ENCODE measurements at places on chromosomes 12 and 14.

DNA sequence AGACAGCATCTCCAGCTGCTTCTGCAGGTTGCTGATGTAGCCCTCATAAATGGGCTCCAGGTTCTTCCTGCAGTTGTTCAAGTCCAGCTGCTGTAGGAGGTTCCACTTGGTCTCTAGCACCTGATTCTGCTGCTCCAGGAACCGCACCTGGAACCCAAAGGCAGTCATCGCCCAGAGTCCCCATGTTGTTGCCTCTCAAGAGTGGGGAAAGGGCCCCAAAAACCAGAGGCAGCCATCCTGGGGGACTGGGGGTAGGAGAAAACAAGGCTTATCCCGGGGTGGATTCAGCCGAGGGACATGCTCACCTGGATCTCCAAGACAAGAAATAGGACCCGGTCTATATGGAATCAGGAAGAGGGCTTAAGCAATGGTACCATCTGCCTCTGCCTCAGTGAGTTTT, 2.3 kb downstream of the KRT72 start:
- DNase-seq = no peak
- H3K27me3 ChIP-seq = peaks cover 15% of the 10 kb centered on the region
- H3K4me1 ChIP-seq = no peaks in the 10 kb centered on the region
- H3K36me3 ChIP-seq = no peaks in the 10 kb centered on the region
- no peak overlapping the region for H3K4me3 ChIP-seq
- H3K27ac ChIP-seq = no peak overlapping the region

- no peak overlapping the region for H3K27ac ChIP-seq
- no peaks in the 10 kb centered on the region for H3K36me3 ChIP-seq
- no peaks in the 10 kb centered on the region for H3K27me3 ChIP-seq
- peak; percentile 17 for DNase-seq
- H3K4me3 ChIP-seq = no peak overlapping the region
Observed at GRCh38 chr14:48703728-48704467, 882.3 kb downstream of the RPS29 start.

GRCh38 chr14:79665556-79665955, 545.7 kb downstream of the DIO2 start:
- no peak for DNase-seq
- no peaks in the 10 kb centered on the region for H3K4me1 ChIP-seq
- no peak overlapping the region for H3K27ac ChIP-seq
- no peaks in the 10 kb centered on the region for H3K27me3 ChIP-seq
- no peaks in the 10 kb centered on the region for H3K36me3 ChIP-seq

GRCh38 chr14:37060496-37061260, 111.7 kb downstream of the SLC25A21 start:
- H3K4me3 ChIP-seq = no peak overlapping the region
- no peak for DNase-seq
- H3K4me1 ChIP-seq = no peaks in the 10 kb centered on the region
- no peak overlapping the region for H3K27ac ChIP-seq
- H3K36me3 ChIP-seq = no peaks in the 10 kb centered on the region
- H3K27me3 ChIP-seq = no peaks in the 10 kb centered on the region

- H3K27ac ChIP-seq = no peak overlapping the region
- H3K4me3 ChIP-seq = no peak overlapping the region
- DNase-seq = no peak
- no peaks in the 10 kb centered on the region for H3K4me1 ChIP-seq
- no peaks in the 10 kb centered on the region for H3K27me3 ChIP-seq
Observed at GRCh38 chr14:59148334-59148900, 40.0 kb upstream of the DAAM1 start.

DNA sequence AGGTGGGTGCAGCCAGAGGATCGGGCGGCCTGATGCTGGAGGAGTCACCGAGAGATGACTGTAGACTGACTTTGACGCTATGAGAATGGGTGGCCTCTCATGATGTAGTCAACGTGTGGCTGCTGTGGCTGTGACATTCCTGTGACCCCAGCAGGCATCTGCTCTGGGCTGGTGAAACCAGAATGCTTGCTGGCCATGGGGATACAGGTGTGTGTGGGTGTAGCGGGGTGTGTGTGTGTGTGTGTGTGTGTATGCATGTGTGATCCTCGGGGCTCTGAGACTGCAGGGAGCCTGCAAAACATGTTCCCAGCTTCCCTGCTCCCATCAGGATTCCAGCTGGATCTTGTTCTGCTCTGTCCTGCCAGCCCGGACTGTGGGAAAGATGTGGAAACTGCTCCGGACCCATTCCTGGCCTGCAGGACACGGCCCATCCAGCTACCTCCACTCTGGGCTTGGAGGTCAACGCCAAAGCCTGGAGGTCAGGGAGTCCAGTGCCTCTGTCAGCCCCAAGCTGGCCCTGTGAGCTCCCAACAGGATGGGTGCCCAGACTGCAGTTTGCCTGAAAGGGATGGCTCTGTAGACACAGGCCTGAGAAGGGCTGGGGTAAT, 18.8 kb upstream of the HHIPL1 start:
- H3K27me3 ChIP-seq = no peaks in the 10 kb centered on the region
- no peak overlapping the region for H3K4me3 ChIP-seq
- H3K36me3 ChIP-seq = no peaks in the 10 kb centered on the region
- DNase-seq = peak; percentile 58

DNA sequence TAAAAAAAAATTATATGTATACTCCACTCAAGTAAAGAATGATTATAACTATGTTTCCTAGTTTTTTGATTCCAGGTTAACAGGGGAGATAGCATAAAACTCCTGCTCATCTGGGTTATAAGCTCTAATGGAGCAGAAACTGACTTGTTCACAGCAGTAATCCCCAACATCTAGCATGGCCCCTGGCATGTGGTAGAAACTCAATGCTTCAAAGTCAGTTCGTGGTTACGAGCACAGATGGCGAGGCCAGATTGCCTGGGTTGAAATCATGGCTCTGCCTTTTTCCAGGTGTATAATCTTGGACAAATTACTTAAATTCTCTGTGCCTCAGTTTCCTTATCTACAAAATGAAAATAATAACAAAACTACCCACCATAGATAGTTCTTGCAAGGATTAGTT, 183.8 kb downstream of the TTC7B start:
- no peak overlapping the region for H3K27ac ChIP-seq
- DNase-seq = no peak
- no peak overlapping the region for H3K4me3 ChIP-seq
- H3K27me3 ChIP-seq = no peaks in the 10 kb centered on the region
- no peaks in the 10 kb centered on the region for H3K4me1 ChIP-seq

- H3K27ac ChIP-seq = no peak overlapping the region
- DNase-seq = no peak
- no peaks in the 10 kb centered on the region for H3K27me3 ChIP-seq
- no peaks in the 10 kb centered on the region for H3K4me1 ChIP-seq
Observed at GRCh38 chr12:38746744-38747143, 158.6 kb downstream of the CPNE8 start.

DNA sequence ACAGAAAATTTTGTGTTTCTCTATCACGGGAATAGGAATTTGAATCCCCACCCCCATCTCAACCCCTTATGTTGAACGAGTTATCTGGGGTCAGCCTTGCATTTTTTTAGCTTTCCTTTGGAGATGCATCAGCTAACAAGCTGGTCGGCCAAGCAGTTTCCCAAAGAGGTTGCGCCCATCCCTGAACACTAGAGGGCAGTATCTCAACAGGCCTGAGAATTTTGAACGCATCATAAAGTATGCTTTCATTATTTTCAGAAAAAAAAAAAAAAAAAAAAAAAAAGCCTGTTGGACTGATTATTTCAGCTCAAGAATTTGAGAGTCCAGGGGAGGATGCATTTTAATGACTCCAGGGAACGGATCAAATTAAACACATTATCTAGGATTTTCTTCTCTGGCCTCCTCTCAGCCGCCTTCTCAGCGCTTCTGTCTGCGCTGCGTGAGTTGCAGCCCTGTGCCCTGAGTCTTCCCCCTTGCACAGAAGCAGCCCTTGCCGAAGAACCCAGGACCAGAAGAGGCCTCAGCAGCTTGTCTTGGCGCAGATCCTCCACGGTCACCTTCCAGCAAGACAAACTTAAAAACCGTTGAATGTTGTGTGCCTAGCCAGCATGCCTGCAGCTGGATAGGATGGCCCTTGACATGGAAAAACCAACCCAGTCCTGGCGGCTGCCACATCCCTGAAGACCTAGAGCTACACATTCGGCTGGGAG, 76.6 kb upstream of the GZMB start:
- peak; percentile 40 for DNase-seq
- H3K27me3 ChIP-seq = no peaks in the 10 kb centered on the region
- H3K36me3 ChIP-seq = no peaks in the 10 kb centered on the region
- no peak overlapping the region for H3K27ac ChIP-seq
- no peaks in the 10 kb centered on the region for H3K4me1 ChIP-seq
- H3K4me3 ChIP-seq = no peak overlapping the region

DNA sequence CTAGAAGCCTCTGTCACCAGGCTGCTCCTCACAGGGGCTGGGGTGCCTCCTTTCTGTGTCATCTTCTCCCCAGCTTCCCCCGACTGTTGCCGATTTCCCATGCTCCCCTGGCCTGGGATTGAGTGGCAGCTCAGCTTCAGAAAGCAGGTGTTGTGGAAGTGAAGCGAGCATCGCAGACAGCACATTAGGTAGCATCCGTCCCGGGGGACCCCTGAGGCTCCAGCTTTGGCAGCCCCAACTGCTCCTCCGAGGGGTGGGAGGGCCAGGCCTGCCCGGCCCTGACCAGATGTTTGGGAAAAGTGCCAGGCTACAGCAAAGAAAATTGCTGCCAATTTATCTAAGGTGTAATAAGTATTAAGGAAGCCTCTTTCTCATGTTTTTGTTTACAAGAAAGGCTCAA, 1045.6 kb downstream of the BCL11B start:
- H3K36me3 ChIP-seq = no peaks in the 10 kb centered on the region
- no peaks in the 10 kb centered on the region for H3K4me1 ChIP-seq
- H3K27me3 ChIP-seq = no peaks in the 10 kb centered on the region
- no peak overlapping the region for H3K4me3 ChIP-seq
- no peak for DNase-seq

- no peaks in the 10 kb centered on the region for H3K27me3 ChIP-seq
- H3K27ac ChIP-seq = no peak overlapping the region
- DNase-seq = no peak
- no peak overlapping the region for H3K4me3 ChIP-seq
- H3K36me3 ChIP-seq = no peaks in the 10 kb centered on the region
Observed at GRCh38 chr14:68236582-68237458, 417.2 kb downstream of the RAD51B start.

DNA sequence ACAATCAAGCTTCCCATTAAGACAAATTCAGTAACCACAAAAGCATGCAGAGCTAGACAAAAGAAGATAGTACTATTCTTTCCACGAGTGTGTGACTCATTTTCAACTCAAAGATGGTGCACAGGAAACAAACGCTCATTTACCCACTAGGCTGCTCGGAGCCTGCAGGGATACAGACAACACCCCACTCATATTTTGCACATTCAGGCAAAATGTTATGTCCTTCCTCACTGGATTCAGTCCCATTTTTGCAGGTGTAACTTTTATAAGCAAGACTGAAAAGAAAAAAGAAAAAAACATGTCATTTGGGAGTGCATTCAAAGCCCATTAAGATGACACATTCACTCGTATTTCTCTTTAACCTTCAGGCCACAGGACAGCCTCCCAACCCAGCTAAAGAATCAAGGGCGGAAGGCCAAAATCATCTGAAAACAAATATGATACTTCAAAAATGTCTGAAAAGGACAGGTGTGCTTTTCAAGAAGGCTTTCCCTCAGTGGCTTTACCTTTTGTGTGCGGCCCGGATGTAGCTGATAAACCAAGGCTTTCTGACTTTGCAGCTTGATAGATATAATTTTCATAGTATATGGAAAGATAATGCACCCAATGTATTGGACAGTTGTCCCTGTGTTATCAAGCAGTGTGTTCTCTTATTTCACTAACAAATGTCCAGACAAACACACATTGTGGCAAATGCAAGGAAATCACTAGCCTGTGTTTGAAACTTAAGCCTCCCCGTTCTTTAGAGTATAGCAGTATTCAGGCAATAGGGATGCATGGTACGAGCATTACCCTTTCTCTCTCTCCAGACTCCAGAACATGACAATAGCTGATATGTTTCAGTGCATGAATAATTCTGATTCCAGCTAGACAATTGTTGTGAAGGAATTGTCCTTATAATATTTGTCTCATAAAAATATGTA, 147.8 kb upstream of the KRR1 start:
- no peaks in the 10 kb centered on the region for H3K36me3 ChIP-seq
- no peaks in the 10 kb centered on the region for H3K27me3 ChIP-seq
- peak overlapping the region; percentile 59 for H3K27ac ChIP-seq
- H3K4me1 ChIP-seq = peaks cover 24% of the 10 kb centered on the region
- no peak overlapping the region for H3K4me3 ChIP-seq

DNA sequence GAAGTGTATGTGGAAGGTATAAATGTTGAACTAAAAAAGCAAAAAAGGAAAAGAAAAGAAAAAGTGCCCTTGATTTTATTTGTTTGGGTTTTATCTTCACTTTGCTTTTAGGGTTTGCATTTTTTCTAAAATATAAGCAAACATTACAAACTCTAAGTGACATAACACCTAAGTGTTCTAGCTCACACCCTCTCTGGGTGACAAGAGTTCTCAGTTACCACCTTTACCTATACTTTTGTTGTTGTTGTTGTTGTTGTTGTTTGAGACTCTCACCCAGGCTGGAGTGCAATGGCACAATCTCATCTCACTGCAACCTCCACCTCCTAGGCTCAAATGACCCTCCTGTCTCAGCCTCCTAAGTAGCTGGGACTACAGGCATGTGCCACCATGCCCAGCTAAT, 13.0 kb downstream of the KLRG1 start:
- no peaks in the 10 kb centered on the region for H3K36me3 ChIP-seq
- no peak for DNase-seq
- H3K4me3 ChIP-seq = no peak overlapping the region
- no peak overlapping the region for H3K27ac ChIP-seq
- no peaks in the 10 kb centered on the region for H3K27me3 ChIP-seq

DNA sequence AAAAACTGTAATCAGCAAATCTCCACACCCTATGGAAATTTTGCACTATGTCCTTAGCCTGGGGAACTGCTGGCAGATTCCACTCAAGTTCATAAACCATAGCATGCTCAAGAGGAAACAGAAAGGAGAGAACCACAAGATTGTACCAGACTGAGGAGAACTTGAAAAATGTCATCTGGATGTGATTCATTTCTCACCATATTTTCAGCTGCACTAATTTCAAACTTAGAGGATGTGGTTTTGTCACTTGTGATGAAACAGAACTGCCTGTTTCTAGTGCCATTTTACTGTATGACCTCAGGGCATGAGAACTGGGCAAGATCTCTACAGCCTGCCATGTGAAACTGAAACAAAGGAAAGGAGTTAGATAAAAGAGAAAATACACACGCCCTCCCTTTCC, 1493.1 kb upstream of the FLRT2 start:
- H3K27me3 ChIP-seq = no peaks in the 10 kb centered on the region
- H3K4me3 ChIP-seq = no peak overlapping the region
- no peaks in the 10 kb centered on the region for H3K36me3 ChIP-seq
